Cardiac muscle cell (in vitro differentiated cells and primary cell): ENCODE measurements at places on chromosomes 1 and 21. TPM values are rescaled to one million over a fixed set of nuclear protein-coding genes. Genes with fewer than 3 reads are reported as not detected.

DNA sequence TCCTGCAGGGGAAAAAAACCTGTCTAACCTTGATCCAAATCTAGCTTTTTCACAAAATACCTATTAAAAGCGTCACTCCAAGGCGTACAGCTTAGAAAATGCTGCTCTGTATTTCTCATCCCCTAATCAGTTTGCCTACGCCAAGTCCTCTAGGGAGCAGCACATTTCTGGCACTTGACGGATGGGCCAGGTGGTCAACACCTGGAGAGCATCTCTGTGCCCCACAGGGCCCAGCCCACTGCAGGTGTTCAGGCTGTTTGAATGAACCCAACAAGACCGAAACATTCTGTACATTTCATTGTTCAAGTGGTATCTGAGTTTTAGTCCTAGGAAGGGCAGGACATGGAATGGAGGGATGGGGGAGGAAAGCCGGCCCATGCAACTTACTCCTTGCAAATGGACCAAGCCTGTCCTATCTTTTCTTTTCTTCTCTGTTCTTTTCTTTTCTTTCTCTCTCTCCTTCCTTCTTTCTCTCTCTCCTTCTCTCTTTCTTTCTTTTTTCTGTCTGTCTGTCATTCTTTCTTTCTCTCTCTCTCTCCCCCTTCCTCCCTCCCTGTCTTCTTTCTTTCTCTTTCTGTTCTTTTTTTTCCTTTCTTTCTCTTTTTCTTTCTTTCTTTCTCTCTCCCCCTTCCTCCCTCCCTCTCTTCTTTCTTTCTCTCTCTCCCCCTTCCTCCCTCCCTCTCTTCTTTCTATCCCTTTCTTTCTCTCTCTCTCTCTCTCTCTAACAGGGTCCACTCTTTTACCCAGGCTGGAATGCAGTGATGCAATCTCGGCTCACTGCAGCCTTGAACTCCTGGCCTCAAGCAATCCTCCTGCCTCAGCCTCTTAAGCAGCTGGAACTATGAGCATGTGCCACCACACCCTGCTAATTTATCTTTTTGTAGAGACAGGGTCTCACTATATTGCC lies 29.1 kb downstream of the IGFN1 start:
- H3K36me3 ChIP-seq, result no peaks in the 10 kb centered on the region
- no peaks in the 10 kb centered on the region for H3K27me3 ChIP-seq
- no peak overlapping the region for H3K4me3 ChIP-seq
- no peaks in the 10 kb centered on the region for H3K4me1 ChIP-seq

- no peaks in the 10 kb centered on the region for H3K27me3 ChIP-seq
- no peak overlapping the region for H3K4me3 ChIP-seq
- H3K4me1 ChIP-seq, result no peaks in the 10 kb centered on the region
Measured at GRCh38 chr1:12047120-12047876, 15.8 kb upstream of the TNFRSF8 start.

DNA sequence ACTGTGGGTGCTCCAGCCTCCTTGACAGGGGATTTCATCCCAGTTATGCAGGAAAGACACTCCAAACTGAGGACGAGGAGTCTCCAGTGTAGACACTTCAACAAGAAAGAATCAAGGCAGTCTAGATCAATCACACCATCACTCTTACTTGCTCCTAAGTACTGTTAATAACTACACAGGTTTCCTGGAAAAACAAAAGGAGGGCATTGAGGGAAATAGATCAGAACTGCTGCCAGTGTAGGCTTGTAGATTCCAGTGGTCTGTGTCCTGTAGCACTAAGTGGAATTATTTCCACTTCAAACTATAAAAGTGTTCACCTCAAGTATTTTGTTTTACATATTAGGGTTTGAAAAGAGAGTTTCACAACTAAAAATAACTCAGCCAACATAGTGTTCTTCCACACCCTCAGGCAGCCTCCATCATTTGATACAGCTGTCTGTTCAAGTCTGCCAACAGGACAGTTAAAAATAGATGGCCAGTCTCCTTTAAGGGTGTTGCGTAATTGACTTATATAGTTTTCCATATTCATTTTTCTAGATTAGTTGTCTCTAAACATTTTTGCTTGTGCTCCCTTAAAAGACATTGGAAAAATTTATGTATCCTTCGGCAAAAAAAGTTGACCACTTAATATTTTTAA lies 32.0 kb upstream of the AGL start:
- no peaks in the 10 kb centered on the region for H3K36me3 ChIP-seq
- no peak overlapping the region for H3K4me3 ChIP-seq
- no peaks in the 10 kb centered on the region for H3K27me3 ChIP-seq

GRCh38 chr1:234683861-234684632 lies 74.1 kb upstream of the IRF2BP2 start:
- no peaks in the 10 kb centered on the region for H3K4me1 ChIP-seq
- DNase-seq, result peak; percentile 86
- no peaks in the 10 kb centered on the region for H3K36me3 ChIP-seq
- H3K4me3 ChIP-seq, result no peak overlapping the region
- no peaks in the 10 kb centered on the region for H3K27me3 ChIP-seq

DNA sequence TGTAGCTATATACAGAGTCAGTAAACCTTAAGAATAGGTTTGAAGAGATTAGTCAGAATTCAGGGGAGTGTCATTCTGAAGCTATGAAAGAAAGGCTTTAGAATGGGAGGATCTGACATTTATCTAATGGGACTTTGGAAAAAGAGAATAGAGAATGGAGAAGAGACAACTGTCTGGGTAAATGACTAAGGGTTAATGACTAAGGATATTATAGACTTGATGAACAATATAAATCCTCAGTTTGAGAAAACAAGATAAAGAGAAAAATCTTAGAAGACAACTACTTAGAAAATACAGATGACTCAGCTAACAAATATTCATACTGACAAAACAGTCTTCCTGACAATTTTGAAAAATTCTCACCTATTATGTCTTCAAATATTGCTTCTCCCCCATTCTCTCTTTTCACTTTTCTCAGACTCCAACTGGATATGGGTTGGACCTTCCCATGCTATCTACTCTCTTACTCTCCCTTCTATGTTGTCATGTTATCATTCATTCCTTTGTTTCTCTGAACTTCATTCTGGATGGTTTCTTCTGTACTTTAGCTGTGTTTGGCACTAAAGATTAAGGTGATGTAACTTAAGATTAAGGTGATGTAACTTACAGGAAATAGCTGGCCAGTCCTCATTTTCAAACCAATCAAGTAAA lies 20.4 kb downstream of the SLC16A1 start:
- peaks cover 30% of the 10 kb centered on the region for H3K4me1 ChIP-seq
- H3K4me3 ChIP-seq, result no peak overlapping the region
- peak overlapping the region; percentile 35 for H3K27ac ChIP-seq

GRCh38 chr1:210558302-210558701 lies 229.6 kb downstream of the HHAT start:
- H3K4me1 ChIP-seq, result peaks cover 24% of the 10 kb centered on the region
- no peak overlapping the region for H3K27ac ChIP-seq
- H3K27me3 ChIP-seq, result no peaks in the 10 kb centered on the region
- no peaks in the 10 kb centered on the region for H3K36me3 ChIP-seq
- H3K4me3 ChIP-seq, result no peak overlapping the region
- DNase-seq, result peak; percentile 46

GRCh38 chr21:46152927-46153246 lies 2.5 kb downstream of the FTCD start:
- no peak for DNase-seq
- no peak overlapping the region for H3K4me3 ChIP-seq
- peaks cover 42% of the 10 kb centered on the region for H3K4me1 ChIP-seq

DNA sequence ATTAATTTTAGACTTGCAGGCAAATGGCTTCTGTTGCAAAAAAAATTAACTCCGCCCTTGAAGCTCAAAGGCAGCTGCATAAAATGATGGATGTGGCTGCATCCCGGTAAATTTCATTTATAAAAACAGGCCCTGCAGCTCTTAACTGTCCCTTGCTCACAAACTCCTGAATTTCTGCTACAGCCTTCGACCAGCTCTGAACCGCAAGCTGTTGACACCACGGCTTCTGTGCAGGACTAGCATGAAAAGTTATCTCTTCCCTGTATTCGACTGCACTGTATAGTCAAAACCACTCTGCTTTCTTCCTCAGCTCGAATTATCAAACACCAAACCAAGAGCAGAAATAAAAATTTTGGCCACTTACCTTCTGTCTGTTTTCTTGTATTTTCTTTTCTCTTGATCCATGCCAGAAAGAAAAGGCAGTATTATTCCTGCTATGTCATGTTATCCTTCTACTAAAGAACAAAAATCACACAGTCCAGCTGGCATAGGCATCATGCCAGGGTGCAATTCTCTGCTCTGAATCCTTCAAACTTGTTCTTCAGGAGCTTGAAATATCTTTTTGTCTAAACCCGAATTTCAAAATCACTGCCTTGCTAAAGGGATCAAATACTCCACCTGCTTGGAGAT lies 195.5 kb upstream of the NCAM2 start:
- H3K4me3 ChIP-seq, result no peak overlapping the region
- no peak for DNase-seq
- no peaks in the 10 kb centered on the region for H3K27me3 ChIP-seq
- no peak overlapping the region for H3K27ac ChIP-seq
- no peaks in the 10 kb centered on the region for H3K4me1 ChIP-seq

- no peak overlapping the region for H3K27ac ChIP-seq
- no peaks in the 10 kb centered on the region for H3K36me3 ChIP-seq
- DNase-seq, result peak; percentile 80
- H3K27me3 ChIP-seq, result peaks cover 83% of the 10 kb centered on the region
Measured at GRCh38 chr1:46446646-46447498, 42.8 kb upstream of the DMBX1 start.

GRCh38 chr1:216224233-216224632 lies 199.0 kb downstream of the USH2A start:
- H3K27ac ChIP-seq, result no peak overlapping the region

- H3K27ac ChIP-seq, result no peak overlapping the region
- no peak overlapping the region for H3K4me3 ChIP-seq
- H3K4me1 ChIP-seq, result peaks cover 4% of the 10 kb centered on the region
- H3K27me3 ChIP-seq, result peaks cover 26% of the 10 kb centered on the region
- DNase-seq, result peak; percentile 68
Measured at GRCh38 chr1:24558902-24559791, 3.3 kb downstream of the NCMAP start.

GRCh38 chr1:98559291-98559690 lies 102.2 kb upstream of the SNX7 start:
- no peak overlapping the region for H3K27ac ChIP-seq
- no peak for DNase-seq
- no peaks in the 10 kb centered on the region for H3K36me3 ChIP-seq
- peaks cover 3% of the 10 kb centered on the region for H3K4me1 ChIP-seq

- no peak for DNase-seq
- H3K4me3 ChIP-seq, result no peak overlapping the region
- H3K27ac ChIP-seq, result no peak overlapping the region
- no peaks in the 10 kb centered on the region for H3K27me3 ChIP-seq
- no peaks in the 10 kb centered on the region for H3K36me3 ChIP-seq
- peaks cover 7% of the 10 kb centered on the region for H3K4me1 ChIP-seq
Measured at GRCh38 chr1:101278845-101279244, 42.0 kb downstream of the S1PR1 start.

DNA sequence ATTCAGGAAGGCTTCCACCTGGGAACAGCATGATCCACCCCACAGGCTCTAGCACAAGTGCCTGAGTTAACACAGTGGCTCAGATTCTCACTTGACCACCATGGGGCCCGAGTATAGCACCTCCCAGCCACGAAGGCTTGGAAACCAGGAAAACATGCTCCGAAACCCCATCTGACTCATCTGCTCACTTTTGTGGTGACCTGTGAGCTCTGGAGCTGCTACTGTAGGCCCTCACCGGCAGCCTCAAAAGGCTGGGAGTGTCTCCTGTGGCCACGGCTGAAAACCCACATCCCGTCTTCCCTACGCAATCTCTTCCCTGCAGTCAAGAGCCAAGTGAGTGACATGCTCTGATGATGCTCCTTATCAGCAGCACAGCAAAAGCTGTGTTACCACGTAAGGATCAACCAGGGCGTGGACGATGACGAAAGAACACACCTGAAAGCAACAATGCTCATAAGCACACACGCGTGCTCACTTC lies 81.4 kb downstream of the TGFBR3 start:
- H3K4me1 ChIP-seq, result peaks cover 4% of the 10 kb centered on the region
- no peak for DNase-seq
- H3K36me3 ChIP-seq, result no peaks in the 10 kb centered on the region
- no peaks in the 10 kb centered on the region for H3K27me3 ChIP-seq

GRCh38 chr21:42262831-42263231 lies 43.9 kb downstream of the ABCG1 start:
- H3K36me3 ChIP-seq, result no peaks in the 10 kb centered on the region
- DNase-seq, result peak; percentile 44
- H3K27ac ChIP-seq, result no peak overlapping the region

DNA sequence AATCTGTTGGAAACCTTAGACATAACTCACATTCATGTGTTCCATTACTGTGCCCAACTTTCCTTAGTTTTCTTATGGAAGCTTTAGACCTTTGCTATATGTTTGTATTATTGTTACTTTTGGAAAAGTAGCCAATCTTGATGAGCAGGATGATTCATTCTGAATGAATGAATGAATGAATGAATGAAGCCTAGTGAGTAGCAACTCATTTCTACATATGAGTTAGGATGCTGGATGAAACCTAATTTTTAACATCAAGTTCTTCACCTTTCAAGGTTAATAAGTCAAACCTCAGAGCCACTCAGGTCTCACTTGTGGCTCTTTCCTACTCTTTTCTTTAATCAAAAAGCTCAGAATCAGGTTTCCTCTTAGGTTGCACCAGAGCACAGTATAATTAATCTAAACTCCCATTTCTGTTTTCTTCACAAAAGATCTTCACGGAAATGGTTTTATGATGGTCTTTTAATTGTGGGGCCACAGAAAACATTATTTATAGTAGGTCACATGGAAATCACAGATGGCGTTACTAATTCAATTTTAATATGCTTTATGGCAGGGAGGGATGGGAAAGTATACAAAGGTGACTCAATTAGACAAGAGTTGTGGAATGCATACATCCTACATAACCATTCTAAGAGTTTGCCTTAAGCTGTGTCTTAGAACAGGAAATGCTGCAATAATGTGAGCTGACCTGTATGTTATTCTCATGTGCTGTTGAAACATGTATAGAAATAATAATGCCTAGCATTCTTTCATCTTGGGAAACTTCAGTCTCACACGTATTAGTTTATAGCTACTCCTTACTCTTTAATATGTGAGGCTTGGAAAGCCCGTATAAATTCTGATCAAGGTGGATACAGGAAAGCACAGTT lies 4.5 kb upstream of the DDX59 start:
- H3K4me1 ChIP-seq, result peaks cover 6% of the 10 kb centered on the region
- no peak for DNase-seq
- no peaks in the 10 kb centered on the region for H3K36me3 ChIP-seq
- H3K27me3 ChIP-seq, result no peaks in the 10 kb centered on the region

Gene GALE
- 25.8 and 53.3 TPM in 2 replicates for total RNA-seq

Gene RIPPLY3
- not detected in 2 replicates for total RNA-seq

Gene SPATA45
- 2.9 TPM in 1 of 2 replicates, not detected in the other for total RNA-seq

Gene CASZ1
- total RNA-seq, result 41.9 and 87.3 TPM in 2 replicates

Gene NIBAN1
- total RNA-seq, result 0.66 and 1.2 TPM in 2 replicates

Gene KDF1
- total RNA-seq, result 0.63 and 0.67 TPM in 2 replicates

Gene OR10Z1
- total RNA-seq, result not detected in 2 replicates

Gene GNG4
- 0.18 and 0.24 TPM in 2 replicates for total RNA-seq

Gene OR2T3
- total RNA-seq, result not detected in 2 replicates

Gene AIRE
- total RNA-seq, result 0.45 TPM in 1 of 2 replicates, not detected in the other

Gene DIO1
- total RNA-seq, result not detected in 2 replicates

Gene IL12RB2
- total RNA-seq, result 0.04 TPM in 1 of 2 replicates, not detected in the other
